ENCODE measurements at places on chromosomes 12 and 14.

DNA sequence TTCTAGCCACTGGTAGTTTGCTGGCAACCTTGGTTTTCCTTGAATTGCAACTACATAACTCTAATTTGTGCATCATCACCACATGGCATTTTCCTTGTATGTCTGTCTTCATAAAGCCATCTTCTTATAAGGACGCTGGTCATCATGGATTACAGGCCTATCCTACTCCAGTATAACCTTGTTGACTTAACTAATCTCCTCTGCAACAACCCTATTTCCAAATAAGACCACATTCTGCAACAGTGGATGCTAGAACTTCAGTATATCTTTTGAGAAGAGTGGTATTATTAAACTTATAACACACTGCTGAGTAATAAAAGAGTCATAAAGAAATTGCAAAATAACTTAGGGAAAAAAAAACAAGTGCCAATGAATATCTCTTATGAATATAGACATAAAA is 511.8 kb upstream of the FOXG1 start:
- DNase-seq: no peak

DNA sequence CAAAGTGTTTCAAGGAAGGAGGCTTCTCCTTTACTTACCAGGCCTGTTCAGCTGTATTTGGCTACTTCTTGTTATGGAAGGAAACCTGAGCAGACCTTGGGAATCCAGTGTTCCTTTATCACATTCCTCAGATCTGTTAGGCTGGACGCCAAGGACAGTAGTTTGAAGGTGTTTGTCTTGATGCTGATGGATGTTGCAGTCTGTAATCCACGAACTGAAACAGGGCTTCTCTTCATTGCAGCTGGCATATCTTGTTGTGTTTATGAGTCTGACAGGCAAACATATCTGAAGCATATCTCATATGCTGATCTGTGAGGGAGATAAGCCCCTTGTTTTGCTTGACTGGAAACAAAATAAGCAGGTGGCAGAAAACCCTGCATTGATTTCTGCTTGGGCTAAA is 904.3 kb downstream of the NRXN3 start:
- DNase-seq: no peak

- no peak for DNase-seq
Observed at GRCh38 chr14:100007254-100007653, 58.0 kb upstream of the EVL start.

DNA sequence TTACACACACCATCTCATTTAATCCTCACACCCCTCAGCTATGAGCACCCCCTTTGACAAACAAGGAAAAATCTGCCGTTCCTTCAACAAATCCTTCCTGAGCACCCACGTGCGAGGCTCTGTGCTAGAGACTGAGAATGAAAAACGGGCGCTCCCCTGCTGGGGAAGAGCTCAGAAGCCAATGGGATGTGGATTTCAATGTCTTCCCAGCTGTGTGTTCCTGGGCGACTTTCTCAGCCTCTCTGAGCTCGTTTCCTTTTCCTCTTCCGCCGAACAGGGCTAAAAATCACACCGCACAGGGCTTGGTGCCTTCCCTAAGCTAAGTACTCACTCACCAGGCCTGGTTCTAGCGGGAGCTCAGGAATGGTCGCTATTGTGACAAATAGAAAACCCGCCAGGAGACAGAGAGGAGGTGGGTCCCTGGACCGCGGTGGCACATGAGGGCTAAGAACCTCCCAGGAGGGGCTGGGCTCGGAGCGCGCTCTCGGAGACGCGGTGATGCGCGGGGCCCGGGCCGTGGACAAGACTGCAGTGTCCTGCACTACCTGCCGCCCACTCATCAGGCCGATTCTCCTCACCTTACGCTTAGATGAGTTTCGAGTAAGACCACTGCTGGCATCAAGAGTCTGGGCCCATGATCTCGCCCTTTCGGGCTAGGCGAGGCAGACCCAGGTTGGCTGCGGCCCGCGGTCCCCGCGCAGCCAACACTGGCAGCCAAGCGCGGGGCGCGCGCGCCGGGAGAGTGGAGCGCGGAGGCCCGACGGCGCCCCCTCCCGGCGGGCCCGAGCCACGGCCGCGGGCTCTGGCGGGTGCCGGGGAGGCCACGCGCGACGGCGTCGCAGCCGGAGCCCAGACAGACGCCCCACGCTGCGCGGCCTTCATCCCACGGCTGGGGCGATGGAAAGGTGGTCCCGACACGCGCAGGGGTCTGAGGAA is 17.0 kb downstream of the ZDHHC22 start:
- DNase-seq: peak; percentile 70

DNA sequence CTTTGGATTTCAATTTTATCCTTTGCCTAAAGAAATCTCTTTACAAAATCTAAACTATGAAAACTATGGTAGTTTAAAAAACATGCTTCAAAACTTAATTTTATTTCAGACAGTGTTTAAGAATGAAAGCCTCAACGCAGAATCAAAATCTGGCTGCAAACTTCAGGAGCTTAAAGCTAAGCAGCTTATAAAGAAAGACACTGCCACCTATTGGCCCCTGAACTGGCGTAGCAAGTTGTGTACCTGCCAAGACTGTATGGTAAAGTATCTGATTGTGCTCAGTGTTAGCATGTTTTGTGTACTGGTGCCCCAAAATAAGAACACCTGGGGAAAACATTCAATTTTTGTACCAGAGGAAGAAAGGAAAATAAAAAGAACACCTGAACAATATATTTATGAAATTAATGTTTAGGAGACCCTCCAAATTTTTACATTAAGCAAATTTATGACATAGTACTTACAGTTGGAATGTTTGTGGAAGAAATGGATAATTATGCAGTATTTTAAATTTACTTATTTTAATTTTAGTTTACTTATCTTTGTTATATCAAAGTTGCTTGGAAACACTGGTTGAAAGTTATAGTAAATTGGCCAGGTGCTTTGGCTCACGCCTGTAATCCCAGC is 12.2 kb downstream of the UBR7 start:
- peak; percentile 67 for DNase-seq

GRCh38 chr12:69620921-69621320 is 10.2 kb upstream of the LRRC10 start:
- no peak for DNase-seq

DNA sequence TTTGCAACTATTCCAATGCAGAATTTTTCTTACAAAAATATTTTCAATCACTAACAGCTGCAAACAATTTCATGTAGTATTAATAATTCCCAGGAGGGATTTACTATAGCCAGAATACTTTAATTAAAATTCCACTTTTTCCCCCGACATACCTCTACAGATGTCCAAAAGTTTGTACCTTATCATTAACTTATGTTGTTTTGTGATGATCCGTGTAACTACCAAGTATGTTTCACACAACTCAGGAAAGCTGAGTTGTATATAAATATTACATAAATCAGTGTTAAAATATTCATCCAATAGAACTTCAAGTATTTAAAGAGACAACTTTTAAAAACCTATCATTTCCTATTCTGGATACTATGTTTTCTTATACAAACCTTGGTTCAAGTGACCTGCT is 2.4 kb downstream of the EPS8 start:
- DNase-seq: no peak

GRCh38 chr12:54991161-54991990 is 6.8 kb upstream of the TESPA1 start:
- DNase-seq: no peak
